ENCODE measurements at places on chromosomes 5 and 9.

DNA sequence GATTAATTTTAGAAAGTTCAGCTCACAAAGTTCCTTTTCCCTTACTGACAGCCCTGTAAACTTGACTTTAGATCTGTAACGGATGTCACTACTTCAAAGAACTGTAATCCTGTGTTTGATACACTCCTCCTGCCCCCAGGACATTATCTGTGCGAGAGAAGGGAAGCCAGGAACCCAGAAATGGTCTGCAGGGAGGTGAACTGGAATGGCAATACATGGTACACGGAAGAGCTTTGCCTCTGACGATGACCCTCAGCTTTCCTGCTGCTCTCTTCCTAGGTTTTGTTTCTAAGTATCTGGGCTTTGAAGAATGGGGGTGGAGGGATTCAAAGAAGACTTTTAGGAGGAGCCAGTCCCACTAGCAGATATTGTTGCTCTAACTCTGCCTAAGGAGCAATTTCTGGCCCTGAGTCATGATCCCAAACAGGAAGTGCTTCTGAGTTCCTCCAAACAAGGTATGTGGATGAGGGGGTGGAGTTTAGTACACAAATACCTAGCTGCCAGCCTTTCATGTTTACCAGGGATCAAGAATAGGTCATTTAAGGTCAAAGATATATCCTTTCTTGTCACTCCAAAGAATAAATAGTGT lies 43.4 kb upstream of the TMC1 start:
- no peak for DNase-seq

DNA sequence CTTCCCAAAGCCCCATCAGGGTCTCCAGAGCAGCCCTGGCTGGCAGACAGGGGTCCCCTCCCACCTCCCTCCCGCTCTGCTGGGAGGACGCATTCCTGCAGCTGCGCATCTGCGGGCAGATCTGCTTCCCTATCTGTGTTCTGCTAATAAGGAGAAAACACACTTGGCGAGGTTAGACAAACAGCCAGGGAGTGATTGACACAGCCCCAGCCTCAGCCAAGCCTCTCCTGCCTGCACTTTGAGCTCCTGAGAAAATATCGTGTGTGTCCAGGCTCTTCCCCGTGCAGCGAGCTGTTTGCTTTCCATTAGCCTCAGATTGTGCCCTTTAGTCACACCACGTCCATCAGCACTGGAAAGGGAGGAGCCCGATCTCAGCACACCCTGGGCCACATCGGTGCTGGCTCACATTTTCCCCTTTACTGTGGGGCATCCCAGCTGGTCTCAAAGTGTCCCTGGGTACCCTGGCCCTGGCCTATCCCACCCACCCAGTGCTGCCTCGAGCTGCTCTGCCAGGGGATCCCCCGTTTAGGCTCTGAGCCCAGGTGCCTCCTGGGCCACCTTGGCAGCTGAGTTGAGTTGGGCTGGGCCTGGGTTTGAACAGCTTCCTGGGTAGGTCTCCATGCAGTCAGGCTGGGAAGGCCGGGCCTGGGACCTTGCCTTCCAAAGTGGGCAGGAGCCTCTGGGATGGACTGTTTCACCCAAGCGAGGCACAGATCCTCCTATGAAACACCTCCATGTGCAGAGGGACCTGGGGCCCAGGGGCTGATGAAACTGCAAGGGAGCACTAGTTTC lies 61.1 kb downstream of the BARX1 start:
- no peak for DNase-seq

GRCh38 chr5:172798422-172799215 lies 27.6 kb upstream of the DUSP1 start:
- DNase-seq, result no peak

DNA sequence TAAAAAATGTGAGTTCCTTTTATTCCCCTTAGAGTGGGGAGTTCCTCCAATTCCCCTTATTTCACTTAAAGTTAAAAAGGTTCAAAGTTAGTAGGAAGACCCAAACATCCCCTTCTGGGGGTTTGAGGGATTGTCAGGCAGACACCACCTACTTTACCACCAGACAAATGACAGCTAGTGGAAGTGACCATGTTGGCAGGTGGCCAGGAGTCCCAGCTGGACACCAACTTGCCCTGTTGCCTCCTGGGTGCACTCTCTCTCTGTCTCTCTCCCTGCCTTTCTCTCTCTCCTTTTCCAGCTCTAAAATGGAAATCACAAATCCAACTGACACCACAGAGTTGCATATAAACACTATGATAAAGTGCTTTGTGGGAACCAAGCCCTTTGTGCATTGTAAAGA lies 307.7 kb upstream of the TLE4 start:
- no peak for DNase-seq

DNA sequence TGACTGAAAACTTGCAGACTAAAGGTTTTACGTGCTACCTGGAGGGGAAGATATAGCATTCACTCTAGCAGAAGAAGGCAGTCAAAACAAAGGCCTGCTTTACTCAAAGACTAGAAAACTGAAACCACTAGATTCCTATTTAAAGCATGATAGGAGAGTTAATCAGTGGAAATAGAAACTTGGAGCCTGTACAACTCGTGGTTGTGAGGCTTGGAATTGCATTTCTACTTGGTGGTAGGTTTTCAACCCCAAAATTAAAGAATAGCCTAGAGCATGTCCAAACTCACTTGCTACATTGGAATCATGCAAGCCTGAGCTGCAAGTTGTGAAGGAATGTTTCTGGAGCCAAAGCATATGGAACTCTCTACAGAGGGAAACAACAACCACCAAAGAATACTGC lies 1526.4 kb upstream of the NUDT12 start:
- no peak for DNase-seq

- no peak for DNase-seq
These were observed 44.5 kb upstream of the DPYSL3 start for GRCh38 chr5:147554261-147554817.

- DNase-seq, result no peak
These were observed 476.1 kb upstream of the MPDZ start for GRCh38 chr9:13755551-13755950.

DNA sequence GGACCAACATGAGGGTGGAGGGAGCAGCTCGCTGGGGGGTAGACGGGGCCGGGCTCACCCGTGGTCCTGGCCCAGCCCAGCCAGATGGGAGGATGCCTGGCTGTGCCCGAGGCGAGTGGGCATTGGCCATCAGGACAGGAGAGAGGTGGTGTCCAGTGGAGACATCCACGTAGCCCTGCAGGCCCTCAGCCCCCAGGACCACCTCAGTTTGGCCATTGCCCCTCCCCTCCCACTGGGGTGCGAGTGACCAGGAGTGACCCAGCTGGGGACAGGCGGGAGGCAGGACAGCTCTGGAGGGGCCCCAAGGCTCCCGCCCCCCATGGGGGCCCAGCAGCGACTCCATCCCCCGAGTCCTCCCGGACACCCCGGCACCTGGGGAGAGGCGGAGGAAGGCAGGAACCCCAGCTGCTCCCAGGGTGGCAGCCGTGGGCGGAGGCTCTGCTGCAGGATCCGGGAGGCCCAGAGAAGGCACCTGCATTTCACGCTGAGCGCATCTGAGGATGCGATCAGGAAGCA lies 8.3 kb downstream of the NOXA1 start:
- DNase-seq, result no peak

DNA sequence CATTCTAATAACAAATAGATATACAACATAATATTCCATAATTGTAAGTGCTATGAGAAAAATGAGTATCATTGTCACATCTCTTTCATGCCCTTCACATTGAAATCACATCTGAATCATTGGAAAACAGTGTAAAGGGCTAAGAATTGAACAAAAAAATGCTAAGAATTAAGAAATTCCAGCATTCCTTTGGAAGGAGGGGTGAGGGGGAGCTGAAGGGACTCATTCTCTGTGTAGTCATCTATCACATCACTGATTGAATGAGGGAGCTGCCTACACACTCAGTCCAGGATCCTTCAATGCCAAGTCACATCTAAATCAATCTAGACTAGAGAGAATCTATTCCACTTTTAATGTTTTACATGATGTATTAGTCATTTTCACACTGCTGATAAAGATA lies 286.6 kb downstream of the DTWD2 start:
- no peak for DNase-seq

DNA sequence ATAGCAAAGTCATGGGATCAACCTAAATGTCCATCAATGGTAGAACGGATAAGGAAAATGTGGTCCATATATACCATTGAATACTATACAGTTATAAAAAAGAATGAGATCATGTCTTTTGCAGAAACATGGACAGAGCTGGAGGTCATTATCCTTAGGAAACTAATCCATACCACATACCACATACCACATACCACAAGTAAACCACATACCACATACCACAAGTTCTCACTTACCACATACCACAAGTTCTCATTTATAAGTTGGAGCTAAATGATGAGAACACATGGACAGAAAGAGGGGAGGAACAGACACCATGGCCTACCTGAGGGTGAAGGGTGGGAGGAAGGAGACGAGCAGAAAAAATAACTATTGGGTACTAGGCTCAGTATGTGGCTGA lies 154.6 kb upstream of the GHR start:
- no peak for DNase-seq

GRCh38 chr5:2136728-2137333 lies 254.1 kb upstream of the IRX4 start:
- DNase-seq, result no peak

DNA sequence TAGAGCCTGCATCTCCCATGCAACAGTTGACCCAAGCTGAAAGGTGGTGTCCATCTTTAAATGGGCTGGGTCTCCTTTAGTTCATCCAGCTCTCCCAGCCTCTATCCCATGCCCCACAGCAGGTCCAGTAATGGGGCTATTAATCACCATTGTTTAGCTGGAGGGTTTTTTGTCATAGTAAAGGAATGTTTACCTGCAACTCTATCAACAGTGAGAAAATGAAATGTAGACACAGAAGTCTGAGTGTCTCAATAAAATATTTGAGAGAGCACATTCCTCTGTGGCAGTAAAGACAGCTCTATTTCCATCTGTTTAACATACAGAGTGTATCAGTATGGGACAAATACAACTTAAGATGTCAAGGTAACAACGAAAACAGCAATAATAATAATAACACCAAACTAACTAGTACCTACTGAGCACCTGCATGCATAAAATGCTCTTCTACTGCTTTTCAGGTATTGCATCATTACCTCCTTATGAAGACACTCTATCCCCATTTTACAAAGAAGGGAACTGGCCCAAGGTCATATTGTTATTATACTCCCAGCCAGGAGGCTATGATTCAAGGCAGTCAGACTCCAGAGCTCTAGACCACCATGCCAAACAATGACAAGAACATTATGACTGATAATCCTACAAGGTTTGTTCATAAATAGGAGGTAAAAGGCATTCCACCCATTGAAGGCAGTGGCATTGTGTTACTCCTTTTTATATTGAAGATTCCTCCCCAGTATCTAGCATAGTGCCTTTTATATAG lies 21.0 kb upstream of the C5orf58 start:
- DNase-seq, result no peak

DNA sequence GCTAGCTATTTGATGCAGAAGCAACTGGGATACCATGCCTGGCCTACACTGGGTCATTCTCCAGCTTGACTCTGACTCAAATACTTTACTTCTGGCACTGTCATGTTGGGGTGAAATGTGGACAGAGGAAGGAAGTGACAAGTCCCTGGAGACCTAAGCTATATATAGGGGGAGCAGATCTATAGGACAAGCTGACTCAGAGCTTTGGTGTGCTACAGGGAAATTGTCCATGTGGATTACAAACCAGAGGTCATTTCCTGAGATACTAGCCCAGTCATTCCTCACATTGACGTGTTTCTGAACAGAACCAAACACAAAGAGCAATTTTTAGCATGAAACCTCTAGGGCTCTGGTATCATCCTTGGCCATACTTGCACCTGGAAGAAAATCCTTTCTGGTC lies 531.6 kb upstream of the CLINT1 start:
- no peak for DNase-seq

DNA sequence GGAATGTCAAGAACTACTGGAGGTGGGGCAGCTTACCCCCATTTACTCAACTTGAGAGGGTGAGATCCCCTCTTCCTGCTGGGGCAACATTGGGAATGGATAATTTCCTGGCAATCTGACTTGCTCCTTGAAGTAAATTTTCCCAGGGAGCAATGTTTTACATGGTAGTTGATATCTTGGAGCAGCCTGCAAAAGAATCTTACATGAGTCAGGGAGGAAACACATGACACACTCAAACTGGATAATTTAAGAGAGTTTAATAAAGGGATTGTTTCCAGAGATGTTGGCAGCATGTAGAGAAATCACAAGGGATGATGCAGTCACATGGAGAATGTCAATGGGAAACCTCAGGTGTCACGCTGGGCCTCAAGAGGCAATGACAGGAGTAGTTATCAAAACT lies 212.5 kb downstream of the GAS1 start:
- no peak for DNase-seq

DNA sequence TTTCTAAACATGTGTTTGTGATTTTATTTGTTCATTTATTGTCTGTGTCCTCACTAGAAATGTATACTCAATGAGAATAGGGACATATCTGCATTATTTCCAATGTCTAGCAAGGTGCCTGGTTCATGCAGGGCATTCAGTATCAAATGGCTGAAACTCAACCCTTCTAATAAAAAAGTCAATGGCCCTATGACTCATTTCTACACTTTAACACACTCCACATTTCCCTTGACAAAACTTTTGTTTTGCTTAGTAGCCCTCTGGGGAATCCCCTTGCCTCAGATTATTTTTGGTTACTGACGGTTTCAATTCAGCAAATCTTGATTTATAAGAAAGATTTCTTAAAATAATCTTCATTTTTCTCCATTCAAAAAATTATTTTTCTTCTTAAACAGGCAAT lies 206.0 kb upstream of the DMRTA1 start:
- DNase-seq, result no peak

GRCh38 chr5:125970631-125971307 lies 452.4 kb upstream of the GRAMD2B start:
- no peak for DNase-seq

- no peak for DNase-seq
These were observed 87.1 kb downstream of the SLC38A9 start for GRCh38 chr5:55624841-55625588.

DNA sequence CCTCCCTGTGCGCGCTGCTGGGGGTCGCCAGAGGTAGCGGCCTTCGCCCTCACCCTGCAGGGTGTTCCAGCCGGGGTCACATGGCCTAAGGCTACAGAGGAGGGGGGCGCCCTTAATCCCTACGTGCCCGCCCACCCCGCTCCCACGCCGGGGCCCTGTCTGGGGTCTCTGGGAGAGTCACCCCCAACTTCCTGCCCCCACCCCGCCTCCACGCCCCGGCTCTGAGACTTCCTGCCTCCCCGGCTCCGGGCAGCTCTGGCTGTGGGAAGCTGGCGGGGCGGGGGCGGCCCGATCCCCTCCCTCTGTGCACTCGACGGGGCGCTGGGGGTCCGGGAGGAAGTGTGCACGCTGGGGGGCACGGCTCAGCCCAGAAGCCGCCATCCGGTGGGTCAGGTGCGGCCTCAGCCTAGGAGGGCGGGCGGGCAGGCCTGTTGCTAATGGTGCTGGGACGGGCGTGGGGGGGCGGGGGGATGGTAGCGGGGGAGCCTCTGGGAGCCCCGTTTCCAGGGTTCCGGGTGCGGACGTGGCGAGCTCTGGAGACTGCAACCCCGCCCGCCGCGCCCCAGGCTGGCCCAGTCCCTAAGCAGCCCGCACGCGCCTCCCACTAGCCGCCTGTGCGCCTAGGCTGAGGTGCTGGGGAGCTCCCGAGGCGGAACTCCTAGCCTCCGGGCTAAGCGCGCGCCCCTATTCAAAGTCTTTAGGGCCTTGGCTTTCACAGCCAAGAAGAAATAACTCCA lies 61.6 kb downstream of the CXXC5 start:
- DNase-seq, result peak; percentile 55

GRCh38 chr5:31301833-31302232 lies 108.3 kb downstream of the CDH6 start:
- no peak for DNase-seq
